ENCODE measurements at places on chromosomes 7 and 10.
A peak's percentile ranks its signal among the peaks of the same experiment; 100 is the strongest.

GRCh38 chr10:32225976-32226375 lies 121.0 kb downstream of the EPC1 start:
- no peak for DNase-seq

DNA sequence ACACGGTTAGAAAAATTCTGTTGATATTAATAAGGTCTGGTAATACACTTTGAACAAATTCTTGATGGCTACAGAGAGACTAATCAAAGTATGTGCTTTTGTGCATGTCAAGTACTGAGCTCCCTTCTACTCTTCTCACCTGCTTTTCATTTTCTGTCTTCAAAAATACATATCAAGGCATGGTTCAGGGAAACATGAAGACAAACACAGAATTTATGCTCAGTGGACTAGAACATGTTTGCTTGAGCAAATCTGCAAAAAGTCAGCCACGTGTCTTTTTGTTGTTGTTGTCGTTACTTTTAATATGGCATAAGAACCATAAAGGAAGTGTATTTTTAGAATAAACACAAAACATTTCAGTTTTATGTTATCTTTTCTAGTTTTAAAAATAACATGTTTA lies 21.9 kb downstream of the CDK13 start:
- no peak for DNase-seq

DNA sequence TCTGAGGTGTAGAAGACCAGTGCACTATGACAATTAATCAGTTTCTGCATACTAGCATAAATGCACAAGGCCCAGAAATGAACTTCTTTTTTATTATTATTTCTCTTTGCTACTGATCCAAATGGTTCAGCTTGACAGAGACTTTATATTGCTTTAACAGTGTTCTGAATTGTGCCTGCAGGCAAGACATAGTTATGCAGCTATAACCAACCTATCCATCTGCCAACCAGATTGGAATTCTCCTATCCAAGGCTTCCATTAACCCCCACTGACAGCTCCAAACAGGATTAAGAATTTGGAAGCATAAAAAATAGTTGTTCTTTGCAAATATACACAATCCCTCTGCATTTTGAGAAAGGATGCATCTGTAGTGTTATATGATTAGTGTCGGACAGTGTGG lies 98.2 kb downstream of the BTRC start:
- no peak for DNase-seq

GRCh38 chr10:124417895-124418725 lies 613 bp downstream of the OAT start:
- DNase-seq = peak; percentile 54

GRCh38 chr7:103048833-103049232 lies 25.8 kb downstream of the FBXL13 start:
- DNase-seq = no peak

DNA sequence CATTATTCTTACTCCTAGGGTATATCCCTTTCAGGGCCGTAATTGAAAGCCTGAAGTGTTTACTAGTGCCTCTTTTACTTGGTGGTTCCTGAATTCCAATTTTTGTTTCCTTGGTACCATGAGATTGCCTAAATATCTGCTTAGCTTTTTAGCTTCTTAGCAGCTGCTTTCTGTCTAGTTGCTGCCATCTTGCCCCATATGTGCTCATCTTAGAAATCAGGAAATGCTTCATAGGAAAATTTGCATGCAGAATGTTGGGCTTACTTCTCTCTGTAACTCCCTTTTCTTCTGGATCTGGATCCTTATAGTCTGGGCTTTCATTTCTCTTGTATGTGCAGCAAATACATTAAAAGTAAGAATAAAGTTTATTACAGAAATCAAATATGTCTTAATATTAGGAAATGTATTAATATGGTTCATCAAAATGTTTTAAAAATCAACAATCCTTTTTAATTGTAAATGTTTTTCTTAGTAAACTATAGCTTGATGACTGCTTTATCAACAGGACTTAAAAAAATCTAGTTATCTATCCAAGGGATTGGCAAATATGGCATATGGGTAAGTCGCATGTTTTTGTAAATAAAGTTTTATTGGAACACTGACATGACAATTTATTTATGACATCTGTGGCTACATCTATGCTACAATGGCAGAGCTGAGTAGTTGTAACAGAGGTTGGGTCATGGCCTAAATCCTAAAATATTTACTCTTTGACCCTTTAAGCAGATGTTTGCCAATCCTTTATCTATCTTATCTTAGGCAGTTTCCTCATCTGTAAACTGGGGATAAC lies 73.5 kb upstream of the CDK6 start:
- DNase-seq = no peak

DNA sequence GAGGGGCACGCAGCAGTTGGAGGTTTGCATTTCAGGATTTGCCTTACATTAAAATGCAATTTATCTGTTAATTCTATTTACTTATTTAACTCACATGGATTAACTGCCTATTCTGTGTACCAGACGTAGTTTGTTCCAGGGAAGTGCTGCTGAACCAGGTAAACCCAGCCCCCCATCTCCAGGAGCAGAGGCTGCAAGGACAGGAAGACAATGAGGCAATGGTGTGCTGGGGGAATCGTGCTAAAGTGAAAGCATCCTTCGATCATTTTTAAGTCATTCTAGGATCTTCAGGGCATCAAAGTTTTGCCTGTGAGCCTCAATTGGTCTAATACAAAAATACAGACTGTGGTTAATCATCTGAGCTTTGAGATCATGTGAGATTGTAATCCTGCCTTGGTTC lies 166.4 kb downstream of the DNAJB6 start:
- DNase-seq = no peak

DNA sequence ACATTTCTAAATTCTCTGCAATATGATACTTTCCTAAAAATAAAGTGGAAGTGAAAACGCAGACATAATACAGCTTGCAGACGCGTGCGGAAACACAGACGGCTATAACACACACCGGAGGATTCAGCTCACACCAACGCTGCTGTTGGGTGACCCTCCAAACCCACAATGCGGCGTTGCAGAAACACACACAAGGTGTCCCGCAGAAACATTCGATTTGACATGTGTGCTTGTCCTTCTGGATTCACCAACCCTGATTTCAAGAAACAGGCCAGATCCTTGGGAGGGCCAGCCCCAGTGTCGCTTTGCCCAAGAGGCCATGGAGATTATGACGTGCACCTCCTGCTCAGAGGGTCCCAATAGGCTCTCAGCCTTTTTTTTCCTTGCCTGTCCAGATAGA lies 136.7 kb upstream of the TCERG1L start:
- no peak for DNase-seq

GRCh38 chr7:138066954-138067394 lies 9.3 kb upstream of the AKR1D1 start:
- DNase-seq = no peak

- no peak for DNase-seq
These were observed 40.0 kb upstream of the BMPR1A start for GRCh38 chr10:86716466-86716865.

- DNase-seq = no peak
These were observed 57.4 kb downstream of the PIP4K2A start for GRCh38 chr10:22657024-22657423.

- no peak for DNase-seq
These were observed 247.7 kb downstream of the PRKG1 start for GRCh38 chr10:51321980-51322379.

DNA sequence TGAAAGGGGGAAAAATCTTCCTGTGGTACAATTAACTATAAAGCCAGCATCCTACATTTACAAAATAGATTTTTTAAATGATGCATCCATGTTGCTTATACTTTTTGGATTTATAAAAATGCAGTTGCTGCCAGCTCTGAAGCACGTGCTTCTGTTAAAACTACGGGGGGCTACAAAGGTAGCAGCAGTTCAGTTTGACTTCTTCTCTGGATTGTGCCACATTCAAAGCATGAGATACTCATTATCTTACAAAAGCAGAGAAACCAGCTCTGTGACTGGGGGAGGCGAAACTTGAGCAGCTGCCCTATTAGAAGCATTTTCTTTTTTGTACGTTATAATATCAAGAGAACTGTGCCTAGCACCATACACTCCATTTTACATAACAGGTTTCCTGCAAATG lies 31.1 kb downstream of the NEUROD6 start:
- DNase-seq = no peak

DNA sequence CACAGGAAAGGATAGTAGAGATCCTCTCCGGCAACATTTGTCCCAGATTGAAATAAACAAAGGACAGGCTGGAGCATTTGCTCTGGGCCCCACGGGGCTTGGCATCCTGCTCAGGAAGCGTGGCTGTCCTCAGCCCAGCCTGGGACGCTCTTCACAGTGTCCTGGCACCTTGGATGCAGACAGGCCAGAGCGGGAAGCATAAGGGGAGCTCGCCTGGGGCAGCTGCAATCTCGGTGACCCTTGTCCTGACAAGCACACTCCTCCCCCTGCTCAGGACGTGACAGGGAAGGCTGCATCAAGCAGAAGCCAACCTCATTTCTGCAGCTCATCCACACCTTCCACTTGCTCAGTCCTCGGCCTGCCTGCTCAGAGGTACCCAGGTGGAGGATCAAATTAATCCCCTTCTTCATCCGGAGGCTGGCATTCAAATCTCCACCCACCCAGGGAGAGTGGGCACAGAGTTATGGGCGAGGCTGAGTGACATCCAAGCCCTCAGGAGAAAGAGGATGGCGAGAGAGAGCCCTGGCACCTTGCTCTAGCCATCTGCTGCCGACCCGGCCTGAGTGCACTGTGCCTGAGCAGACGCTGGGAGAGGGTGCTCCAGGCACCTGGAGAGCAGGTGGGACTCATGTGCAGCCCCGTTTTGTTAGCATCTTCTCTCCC lies 47.6 kb downstream of the ABRAXAS2 start:
- DNase-seq = no peak

GRCh38 chr7:151252561-151252835 lies 4.0 kb upstream of the SMARCD3 start:
- no peak for DNase-seq

- DNase-seq = no peak
These were observed 128.7 kb downstream of the KBTBD2 start for GRCh38 chr7:32762925-32763293.

DNA sequence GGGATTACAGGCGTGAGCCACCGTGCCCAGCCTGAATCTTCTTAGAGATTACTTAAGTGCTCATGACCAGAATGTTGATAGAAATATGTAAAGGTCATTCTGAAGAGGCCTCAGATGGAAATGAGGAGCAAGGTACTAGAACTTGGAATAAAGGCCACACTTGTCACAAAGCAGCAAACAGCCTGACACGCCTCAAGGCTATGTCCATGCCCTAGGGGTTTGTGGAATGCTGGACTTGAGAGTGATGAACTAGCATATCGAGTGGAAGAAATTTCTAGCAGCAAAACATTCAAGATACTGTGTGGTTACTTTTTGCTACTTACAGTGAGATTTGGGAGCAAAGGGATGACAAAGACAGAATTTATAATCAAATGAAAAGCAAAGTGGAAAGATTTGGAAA lies 39.0 kb downstream of the ZNF438 start:
- no peak for DNase-seq

- DNase-seq = no peak
These were observed 21.1 kb downstream of the BNIP3 start for GRCh38 chr10:131960631-131961046.

GRCh38 chr7:103011650-103012049 lies 62.9 kb downstream of the FBXL13 start:
- DNase-seq = no peak

- DNase-seq = no peak
These were observed 24.4 kb upstream of the ETV1 start for GRCh38 chr7:14013898-14014297.

DNA sequence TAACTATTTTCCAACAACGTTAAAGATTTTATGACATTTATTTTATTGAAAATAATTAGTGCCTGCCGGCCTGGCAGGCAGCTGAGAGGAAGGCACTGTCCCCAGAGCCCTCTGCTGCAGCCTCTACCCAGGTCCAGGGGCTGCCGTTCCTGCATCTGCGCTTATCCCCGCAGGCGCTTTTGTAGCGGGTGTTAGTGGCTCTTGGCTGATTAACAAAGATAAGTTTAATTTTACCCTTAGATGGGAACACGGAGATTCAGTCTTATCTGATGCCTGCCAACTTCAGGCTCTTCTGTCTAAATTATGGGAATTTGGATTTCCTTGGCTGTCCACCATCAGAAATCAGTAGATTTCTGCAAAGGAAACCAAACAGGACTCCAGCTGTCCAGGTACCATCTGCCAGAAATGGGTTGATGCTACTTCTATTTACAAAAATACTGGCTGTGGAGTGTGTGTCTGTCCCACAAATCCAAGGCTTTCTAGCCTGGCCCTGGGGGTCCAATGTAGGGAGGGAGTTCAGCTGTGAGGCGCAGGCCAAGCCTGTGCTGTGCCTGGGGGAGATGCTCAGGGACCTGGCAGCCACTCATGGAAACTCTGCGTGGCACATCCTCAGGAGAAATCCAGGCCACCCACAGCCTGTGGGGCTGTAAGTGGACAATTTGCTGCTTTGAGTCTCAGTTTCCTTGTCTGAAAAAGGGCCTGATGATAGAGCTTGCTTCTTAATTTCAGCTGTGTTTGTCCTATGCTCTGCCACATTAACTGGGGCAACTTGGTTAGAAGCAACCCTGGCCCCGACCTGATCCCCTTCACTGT lies 62.0 kb upstream of the IGFBP3 start:
- DNase-seq = no peak

DNA sequence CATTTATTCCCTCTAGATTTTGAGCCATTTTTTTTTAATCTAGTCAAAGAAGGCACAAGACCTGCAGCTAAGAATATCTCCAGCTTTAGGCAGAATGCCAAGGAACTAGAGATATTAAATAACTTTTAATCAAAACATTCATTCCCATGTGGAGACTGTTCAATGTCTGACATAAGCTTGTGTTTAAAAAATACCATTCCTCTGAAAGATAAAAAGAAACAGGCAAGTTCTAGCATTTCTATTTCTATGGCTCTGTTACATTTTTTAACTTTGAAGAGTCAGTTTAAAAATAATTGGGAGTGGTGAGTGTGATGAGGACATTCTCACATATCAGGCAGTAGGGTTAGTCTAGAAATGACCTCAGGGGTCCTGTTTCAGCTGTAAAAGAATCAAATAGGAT lies 48.0 kb downstream of the RHOBTB1 start:
- DNase-seq = no peak

GRCh38 chr7:29764227-29764626 lies 42.1 kb upstream of the WIPF3 start:
- no peak for DNase-seq

DNA sequence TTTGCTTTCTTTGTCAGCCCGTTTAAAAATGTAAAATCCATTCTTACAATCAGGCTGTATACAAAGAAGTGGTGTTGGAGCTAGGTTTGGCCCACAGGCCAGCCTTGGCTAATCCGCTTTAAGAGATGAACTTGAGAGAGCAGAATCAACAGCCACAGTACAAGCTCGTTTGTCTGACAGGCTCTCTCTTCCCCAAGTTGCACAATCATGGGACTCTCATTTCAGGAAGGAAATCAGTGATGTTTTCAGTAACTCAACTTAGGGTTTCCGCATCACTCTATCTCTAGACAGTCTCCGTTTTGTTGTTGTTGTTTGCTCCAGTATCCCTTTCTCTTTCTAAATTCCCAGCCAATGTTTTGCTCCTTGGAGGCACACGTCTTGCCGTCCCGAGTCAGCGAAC lies 582.0 kb upstream of the MKI67 start:
- no peak for DNase-seq

GRCh38 chr10:132264306-132264950 lies 43.3 kb downstream of the STK32C start:
- DNase-seq = peak; percentile 45

- no peak for DNase-seq
These were observed 188.4 kb upstream of the CACNA2D1 start for GRCh38 chr7:82631998-82632397.

GRCh38 chr7:107167483-107168232 lies 1.1 kb upstream of the HBP1 start:
- no peak for DNase-seq

Measured in head of caudate nucleus (tissue), 42 donors.